Hematopoietic multipotent progenitor cell treated with erythropoietin and hydrocortisone succinate and interleukin-3 and kit ligand, for 4 days (in vitro differentiated cells): ENCODE measurements at places on chromosomes 12 and 14.

DNA sequence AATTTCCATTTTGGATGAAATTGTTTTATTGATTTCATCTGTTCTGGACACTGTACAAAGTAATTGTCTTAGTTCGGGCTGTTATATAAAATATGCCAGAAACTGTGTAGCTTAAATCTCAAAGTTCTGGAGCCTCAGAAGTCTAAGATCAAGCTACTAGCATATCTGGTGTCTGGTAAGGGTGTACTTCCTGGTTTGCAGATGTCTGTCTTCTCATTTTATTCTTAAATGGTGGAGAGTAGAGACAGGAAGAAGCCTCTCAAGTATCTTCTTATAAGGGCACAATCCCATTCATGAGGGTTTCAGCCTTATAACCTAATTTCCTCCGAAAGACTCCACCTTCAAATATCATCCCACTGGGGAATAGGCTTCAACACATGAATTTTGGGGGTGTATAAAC, 51.3 kb downstream of the MON2 start:
- DNase-seq = peak; percentile 9

GRCh38 chr14:73223049-73223448, 14.3 kb upstream of the PAPLN start:
- DNase-seq = no peak

DNA sequence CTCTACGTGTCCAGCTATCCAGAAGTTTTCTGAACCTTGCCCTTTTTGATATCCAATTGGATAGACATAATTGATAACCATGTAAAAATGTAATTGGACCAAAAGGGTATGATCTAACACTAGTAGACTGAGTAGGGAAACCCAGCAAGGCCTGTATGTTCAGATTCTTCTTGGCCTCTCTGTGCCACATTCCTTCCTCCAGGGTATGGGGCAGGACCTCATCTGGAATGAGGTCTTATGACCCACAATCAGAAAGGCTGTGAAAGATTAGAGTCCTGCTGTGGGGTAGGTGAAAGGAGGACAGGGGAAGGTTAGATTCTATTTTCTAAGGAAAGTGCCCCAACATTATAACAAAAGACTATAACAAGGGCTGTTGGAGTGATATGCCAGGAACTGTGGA, 51.3 kb upstream of the A2ML1 start:
- DNase-seq = no peak

GRCh38 chr12:77591959-77592743, 238.5 kb upstream of the NAV3 start:
- no peak for DNase-seq

DNA sequence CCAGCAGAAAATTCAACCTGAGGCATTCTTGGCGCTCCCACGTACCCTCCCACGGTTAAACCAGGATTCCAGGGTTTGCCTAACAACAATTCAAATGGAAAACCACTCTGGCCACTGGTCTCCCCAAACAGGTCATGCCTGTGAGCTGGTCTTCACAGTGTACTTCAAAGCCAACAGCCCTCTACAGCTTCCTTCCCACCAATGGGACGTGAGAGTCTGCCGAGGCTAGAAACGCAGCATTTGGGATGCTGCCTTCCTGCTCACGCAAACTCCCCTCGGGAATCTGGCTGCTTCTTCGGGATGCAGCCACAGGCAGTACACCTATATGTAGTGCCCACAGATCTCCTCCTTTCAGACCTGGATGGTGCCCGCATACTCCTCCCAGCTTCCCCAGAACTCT, 149.1 kb downstream of the KLHL28 start:
- DNase-seq = no peak

GRCh38 chr14:22409006-22409405, 180.0 kb downstream of the DAD1 start:
- no peak for DNase-seq

- no peak for DNase-seq
These were observed 20.2 kb downstream of the TMX1 start for GRCh38 chr14:51260225-51260624.

DNA sequence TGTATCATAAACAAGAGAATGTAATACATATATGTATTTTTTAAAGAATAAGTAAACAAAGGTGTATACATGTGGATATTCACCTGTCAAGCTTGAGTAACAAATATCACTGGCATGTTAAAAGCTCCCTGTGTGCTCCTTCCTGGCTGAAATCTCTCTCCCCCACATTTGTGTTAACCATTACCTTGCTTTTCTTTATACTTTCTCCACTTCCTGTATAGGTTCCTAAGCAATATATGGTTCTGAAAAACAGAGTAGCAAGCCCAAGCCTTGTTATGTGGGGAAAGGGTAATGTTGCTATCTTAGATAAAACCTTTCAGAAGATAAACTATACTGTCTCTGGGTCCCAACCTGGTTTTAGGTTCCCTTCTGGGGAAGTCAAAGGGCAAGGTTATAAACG, 32.3 kb upstream of the TBC1D30 start:
- DNase-seq = no peak

- DNase-seq = no peak
These were observed 162.6 kb downstream of the MYRFL start for GRCh38 chr12:69987579-69988091.

- DNase-seq = no peak
These were observed 338.8 kb upstream of the DDHD1 start for GRCh38 chr14:53491884-53492277.

DNA sequence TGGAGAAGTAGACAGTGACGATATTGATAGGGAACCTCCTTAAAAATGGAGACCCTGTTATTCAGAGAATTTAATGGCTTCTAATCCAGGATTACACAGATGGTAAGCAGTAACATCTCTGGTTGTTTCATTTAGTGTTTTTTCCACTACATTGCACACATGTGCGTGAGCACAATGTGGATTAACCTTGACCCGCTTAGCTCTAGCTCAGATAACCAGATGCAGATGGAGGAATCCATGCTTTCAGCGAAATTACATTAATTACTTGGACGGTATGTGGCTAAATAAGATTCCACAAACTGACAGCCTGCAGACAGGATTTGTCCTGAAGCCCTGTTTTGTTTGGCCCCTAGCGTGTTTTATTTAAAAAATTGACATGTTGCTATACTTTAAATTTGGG, 378.4 kb downstream of the CCDC91 start:
- DNase-seq = no peak

DNA sequence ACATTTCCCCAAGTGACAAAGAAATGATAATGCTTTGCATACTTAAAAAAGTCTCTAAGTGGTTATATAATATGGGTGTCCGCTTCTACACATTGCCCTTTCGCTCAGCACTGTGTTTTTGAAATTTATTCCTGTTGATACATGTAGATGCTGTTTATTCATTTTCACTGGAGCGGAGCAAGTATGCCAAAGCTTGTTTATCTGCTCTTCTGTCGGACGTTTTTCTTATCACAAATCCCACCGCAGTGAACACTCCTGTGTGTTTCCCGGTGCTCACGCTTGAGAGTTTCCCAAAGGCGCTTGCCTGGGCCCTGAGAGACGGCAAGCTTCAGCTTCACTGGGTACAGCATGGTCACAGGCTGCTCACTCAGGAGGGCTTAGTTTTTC, 50.2 kb downstream of the TPCN1 start:
- DNase-seq = no peak

DNA sequence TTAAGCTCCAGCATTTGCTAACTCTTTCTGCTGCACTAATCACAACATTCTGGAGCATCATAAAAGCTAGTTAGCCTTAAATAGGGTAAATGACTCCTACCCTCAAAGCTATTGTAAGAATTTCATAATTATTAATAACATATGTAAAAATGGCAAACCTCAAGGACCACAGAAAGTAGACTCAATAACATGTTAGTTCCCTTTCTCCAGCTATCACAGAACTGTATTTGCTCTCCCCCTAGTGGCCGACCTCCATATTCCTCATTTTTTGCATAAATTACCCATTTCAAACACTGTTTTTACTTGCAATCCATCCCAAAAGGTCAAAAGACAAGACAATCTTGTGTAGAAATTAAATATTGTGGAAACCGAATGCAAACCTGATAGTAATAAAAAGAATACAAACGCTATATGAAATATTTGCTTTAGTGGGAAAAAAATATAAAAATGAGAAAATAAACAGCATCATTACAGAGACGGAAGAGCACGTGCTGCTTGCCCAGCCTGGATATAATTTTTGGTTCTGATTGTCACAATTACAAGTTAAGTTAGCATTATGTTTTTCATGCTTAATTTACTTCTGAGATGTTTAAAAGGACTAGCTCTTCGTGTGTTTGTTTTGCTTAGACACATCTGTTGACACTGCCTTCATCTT, 97.9 kb downstream of the RERGL start:
- DNase-seq = peak; percentile 69

DNA sequence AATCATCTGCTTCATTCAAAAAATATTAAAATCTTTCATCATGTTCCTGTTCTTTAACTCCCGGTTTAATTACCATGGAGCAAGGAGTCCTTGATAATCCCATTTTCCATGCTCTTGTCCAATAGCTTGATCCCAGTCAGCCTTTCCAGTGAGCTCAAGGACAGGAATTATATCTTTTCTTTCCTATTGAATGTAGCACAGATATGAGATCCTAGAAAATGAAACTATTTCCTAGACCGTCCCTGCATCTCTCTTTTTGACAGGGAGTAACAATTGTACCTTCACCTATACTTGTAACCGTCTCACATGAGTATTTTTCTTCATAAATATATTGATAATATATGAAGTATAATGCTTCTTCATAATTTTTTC, 35.6 kb downstream of the PIK3C2G start:
- no peak for DNase-seq

DNA sequence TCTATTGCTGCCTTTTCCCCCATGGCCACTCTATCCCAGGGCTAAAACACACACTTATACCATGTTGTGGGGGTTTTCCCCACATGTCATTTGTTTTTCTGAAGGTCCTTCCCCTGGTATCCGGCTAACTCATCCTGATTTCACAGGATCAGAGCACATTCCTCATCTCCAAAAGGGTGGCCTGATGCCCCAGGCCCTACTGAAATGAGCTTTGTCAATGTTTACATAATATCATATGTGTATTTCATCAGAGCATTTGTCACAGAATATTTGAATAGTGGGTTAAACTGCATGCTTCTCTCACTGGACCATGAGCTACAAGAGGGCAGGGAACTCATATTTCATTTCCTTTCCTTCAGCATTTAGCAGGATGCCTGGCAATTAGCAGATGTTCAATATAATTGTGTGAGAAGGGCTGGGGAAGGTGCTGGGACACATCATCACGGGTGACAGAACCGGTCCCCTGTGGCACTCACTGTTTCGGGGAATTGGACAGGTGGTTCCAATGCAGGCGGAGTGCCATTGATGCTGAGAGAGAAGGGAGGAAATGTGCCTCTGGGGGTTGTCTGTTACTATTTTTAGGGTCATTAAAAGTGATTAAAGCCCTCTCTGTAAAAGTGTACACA, 26.8 kb downstream of the EMP1 start:
- DNase-seq = no peak

DNA sequence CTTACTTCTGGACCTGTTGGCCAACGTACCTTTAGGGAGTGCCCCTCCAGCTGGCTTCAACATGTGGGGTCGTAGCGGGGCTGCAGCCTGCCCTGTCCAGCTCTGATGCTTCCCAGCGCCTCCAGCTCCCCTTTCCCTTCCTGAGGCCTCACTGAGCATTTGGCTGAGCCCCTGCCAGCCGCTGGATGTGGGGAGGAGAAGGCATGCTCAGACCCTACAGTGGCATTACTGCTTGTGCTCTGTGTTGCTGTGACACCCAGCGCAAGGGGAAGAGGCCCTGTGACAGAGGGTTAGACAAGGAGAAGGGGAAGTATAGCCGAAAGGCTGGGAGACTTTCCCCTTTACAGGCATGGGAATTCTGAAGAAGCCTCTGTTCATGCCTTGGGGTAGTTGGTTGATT, 145.9 kb downstream of the PRKCH start:
- no peak for DNase-seq

DNA sequence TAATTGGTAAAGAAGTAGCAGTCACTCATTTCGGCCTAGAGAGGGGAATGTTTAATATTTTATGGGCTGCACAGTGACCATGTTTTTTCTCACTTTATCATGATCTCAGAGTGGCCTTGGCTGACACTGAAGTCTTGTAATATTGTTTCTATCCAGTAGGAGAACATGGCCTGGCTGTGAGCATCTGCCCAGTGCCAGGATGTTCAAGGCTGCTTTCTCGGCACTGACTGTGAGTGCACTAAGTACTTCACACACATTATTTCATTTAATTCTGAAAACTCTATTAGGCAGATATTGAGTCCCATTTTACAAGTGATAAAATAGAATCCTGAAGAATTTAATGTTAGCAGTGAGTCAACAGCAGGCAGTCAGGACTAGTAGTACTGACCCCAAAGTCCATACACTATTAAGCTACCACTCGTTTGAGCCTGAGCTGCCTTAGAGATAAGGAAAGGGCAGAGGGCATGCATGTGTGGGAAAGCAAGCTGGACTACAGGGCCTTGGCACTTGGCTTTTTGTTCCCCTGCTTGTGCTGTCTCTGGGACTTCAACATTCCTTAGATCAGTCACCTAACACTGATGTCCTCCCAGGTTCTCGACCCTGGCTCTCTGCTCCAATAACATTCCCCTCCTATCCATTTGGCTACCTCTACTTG, 42.2 kb upstream of the APPL2 start:
- DNase-seq = peak; percentile 34

- no peak for DNase-seq
These were observed 41.3 kb downstream of the NCOR2 start for GRCh38 chr12:124525927-124526692.

DNA sequence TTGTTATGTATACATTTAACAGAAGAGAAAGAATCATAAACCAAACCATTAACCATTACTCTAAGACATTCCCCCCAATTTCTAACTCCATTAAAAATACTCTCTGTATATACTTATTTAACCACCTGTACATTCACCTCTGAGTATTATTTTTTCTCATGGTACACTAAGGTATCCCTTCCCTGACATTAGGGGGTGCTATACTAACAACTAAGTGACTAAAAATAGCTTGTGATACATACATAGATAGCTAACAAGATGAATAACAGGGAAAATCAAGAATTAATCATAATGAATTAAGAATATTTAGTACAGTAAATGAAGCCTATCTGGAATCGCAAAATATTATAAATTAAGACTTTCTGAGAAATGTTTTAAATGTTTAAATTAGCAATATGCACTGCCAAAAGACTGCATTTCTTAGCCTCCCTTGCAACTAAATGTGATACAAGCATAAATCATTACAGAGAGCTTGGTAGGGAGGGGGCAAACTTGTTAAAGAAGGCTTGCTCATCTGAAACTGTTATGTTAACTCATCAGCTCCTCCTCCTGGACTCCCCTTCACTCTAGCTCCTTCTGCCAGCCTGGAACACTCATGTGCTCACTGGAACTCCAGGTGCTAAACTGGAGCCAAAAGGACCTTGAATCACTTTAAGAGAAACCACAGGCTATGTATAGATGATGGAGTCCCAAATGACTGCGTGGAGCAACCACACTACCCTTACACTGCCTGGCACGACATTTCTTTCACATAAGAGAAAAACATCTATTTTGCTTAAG, 14.9 kb downstream of the C2CD5 start:
- DNase-seq = peak; percentile 78

- no peak for DNase-seq
These were observed 233.4 kb downstream of the MSRB3 start for GRCh38 chr12:65511912-65512311.

DNA sequence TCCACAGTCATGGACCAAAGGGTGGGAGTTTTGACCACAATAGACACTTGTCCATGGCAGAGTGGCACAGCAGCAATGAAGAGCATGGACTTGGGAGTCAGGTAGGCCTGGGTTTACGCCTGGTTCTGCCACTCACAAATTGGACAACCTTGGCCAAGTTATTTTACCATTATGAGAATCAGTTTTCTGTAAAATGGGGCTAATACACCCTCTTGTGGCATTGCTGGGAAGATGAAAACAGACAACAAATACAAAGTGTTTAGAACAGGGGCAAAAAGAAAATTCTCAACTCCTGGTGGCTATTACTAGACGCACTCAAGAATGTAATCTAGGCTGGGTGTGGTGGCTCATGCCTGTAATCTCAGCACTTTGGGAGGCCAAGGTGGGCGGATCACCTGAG, 2.6 kb downstream of the C12orf43 start:
- DNase-seq = peak; percentile 34
